WTC11 (cell line): ENCODE measurements at places on chromosomes 2 and 18. TPM values are rescaled to one million over a fixed set of nuclear protein-coding genes. Genes with fewer than 3 reads are reported as not detected.

SOX11 gene
- 22.5 to 24.8 TPM (median 24.0 TPM) in 3 replicates for total RNA-seq

ZSWIM2 gene
- not detected in 3 replicates for total RNA-seq

C2orf66 gene
- total RNA-seq: not detected in 3 replicates

RNF125 gene
- 13.8 to 14.9 TPM (median 14.4 TPM) in 3 replicates for total RNA-seq

POTEC gene
- total RNA-seq: not detected in 3 replicates

GRCh38 chr2:58056192-58056916, 9.7 kb downstream of the VRK2 start:
- no peak for DNase-seq

- DNase-seq: no peak
These were observed 46.5 kb upstream of the RAB31 start for GRCh38 chr18:9661564-9661963.

DNA sequence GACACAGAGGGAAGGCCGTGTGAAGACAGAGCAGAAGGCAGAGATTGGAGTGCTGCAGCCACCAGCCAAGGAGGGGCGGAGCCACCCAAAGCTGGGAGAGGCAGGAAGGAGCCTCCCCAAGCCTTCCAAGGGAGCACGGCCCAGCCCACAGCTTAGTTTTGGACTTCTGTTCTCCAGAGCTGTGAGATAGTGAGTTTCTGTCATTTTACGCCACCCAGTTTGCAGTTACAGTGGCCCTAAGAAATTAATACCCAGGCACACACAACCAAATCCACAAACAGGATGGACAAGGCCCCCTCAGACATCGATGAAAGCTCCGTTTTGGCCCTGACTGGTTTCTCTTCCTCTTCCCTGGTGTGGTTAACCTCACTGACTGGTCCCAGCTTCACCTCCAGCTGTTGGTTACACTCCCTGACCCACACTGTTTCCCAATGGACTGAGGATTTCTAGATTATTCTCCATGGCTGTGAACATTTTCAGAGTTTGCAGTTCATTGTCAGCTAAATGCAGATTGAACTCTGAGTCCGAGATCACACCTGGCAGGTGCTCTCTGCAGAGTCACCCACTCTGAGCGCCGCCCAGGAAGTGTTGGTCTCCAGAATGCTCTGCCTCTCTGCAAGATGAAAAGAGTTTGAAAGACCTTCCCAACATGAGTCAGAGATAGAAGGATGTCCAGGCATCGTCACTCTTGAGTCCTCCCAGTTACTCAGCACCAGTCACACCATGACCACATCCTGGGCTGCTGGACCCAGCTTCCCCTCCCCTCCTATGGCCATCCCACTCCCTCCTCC, 100.2 kb downstream of the TWIST2 start:
- DNase-seq: no peak

GRCh38 chr18:45164551-45164950, 450.7 kb upstream of the SLC14A2 start:
- DNase-seq: no peak

DNA sequence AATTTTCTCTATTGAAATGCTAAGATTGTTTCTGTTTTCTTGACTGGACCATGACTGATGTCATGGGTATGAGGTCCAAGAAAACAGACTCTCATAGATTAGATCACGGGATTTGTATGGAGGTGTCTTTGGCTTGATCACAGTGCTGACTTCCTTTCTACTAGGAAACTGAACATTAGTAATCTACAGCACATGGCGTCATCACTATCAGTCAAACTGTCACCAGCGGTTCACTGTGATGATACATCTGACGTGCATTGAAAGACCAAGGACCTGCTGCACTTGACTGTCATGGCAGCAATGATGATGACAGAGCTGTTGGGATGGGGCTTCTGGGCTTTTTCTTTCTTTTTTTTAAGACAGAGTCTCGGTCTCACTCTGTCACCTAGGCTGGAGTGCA, 28.2 kb upstream of the IMPA2 start:
- no peak for DNase-seq

GRCh38 chr2:138269765-138270164, 231.8 kb upstream of the SPOPL start:
- DNase-seq: no peak

DNA sequence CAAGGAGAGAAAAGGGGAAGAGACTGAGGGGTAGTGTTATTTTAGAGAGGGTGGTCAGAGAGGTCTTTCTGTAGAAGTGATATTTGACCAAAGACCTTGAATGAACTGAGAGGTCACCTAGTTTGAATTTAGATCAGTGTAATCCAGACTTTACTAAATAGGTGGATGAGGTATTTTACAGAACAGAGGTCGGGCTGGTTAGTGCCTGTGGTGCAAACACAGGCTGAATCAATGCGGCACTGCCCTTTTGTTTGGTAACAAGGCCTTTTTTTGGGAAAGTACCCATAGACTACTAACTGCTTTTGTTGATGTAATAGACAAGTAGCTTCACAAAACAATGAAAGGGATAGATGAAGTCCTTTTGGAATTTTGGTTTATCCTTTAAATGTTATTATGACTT, 15.9 kb downstream of the RAPGEF4 start:
- DNase-seq: no peak

- no peak for DNase-seq
These were observed 168.7 kb downstream of the KCNS3 start for GRCh38 chr2:18047213-18047611.

- DNase-seq: no peak
These were observed 239.7 kb downstream of the SH3BP4 start for GRCh38 chr2:235191486-235191885.

- no peak for DNase-seq
These were observed 12.7 kb downstream of the TRIM54 start for GRCh38 chr2:27294928-27295327.

DNA sequence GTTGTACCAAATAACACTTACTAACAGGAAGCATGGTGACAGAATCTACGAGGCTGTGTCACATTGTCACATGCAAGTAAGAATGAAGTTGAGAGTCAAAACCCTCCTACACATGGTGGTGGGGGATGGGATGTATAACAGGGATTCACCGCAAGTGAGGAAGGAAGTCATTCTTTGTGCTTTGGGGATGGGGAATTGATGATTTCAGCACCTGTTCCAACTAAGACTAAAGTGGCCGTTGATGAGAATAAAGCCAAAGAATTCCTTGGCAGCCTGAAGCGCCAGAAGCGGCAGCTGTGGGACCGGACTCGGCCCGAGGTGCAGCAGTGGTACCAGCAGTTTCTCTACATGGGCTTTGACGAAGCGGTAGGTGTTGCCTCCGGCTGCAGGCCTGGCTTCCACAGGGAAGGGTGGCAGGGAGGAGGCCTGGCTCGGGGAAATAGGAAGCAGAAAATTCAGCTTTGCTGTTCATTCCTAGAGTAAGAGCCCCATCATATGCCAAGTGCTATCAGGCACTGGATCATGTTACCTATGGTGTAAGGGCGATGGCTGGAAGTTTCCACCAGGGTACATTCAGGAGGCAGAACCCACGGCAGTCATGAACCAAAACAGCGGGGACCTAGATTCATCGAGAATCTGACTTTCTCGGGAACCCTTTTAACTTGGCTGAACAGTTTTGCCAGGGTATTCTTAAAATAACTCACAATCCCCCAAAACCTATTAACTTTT, 120.3 kb downstream of the UXS1 start:
- no peak for DNase-seq

DNA sequence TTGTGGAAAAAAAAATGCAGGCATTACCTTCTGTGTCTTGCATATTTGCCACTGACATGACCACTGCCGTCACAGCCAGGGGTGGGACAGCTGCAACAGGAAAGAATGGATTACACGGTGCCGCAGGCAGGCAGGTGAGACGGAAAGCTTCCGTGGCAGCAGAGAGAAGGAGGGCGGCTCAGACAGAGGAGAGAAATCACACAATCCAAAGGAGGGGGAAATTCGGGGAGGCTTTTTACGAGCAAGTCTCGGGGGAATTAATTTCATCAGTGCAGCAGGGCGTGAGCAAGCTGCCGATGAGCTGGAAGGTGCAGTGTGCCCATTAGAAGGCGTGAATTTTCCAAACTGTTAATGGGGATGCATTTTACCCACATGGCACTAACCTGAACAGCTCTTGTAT, 234.8 kb upstream of the PXDN start:
- no peak for DNase-seq
